WERI-Rb-1 (cell line): ENCODE measurements at places on chromosomes 3 and 15.

DNA sequence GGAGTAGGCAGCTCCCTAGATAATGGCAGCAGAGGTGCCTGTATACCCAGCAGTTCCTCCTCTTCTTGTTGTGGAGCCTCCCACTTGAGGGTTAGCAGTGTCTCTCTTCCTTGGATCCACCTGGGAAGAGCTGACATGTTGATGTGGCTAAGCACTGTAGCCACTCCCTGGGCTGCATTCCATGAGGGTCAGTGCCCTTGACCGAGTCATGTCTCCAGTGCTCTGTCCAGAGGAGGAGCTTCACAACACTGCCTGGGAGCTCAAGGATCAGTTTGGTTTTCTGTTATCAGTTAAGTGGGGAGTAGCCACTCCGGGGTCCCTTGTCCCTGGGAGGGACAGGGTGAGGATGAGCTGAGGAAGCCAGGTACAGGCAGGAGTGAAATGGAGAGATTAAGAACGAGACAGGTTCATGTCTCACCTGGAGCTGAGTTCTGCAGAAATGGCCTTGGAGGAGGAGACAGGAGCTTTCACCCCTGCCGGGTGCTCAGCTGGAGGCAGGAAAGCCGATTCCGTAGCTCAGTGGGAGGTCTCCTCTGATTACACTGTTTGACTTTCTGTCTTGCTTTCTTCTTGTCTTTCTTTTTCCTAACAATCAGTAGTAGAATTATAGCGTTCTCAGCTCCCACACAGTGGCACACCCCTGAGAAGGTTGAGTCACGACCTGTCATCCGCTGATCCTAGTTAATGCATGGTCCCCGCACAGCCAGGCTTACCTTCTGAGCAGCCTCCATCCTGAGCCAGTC is 57.9 kb upstream of the SEC22A start:
- peak; percentile 65 for DNase-seq

DNA sequence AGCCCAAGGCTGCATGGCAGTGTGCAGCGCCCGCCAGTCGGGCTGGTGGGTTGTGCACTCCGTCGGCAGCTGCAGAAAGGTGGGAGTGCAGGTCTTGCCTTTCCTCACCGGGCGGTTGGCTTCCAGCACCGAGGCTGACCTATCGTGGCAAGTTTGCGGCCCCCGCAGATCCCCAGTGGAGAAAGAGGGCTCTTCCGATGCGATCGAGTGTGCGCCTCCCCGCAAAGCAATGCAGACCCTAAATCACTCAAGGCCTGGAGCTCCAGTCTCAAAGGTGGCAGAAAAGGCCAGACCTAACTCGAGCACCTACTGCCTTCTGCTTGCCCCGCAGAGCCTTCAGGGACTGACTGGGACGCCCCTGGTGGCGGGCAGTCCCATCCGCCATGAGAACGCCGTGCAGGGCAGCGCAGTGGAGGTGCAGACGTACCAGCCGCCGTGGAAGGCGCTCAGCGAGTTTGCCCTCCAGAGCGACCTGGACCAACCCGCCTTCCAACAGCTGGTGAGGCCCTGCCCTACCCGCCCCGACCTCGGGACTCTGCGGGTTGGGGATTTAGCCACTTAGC is 4.3 kb downstream of the ISL2 start:
- DNase-seq = no peak

GRCh38 chr3:127787571-127788365 is 34.5 kb downstream of the MGLL start:
- no peak for DNase-seq

DNA sequence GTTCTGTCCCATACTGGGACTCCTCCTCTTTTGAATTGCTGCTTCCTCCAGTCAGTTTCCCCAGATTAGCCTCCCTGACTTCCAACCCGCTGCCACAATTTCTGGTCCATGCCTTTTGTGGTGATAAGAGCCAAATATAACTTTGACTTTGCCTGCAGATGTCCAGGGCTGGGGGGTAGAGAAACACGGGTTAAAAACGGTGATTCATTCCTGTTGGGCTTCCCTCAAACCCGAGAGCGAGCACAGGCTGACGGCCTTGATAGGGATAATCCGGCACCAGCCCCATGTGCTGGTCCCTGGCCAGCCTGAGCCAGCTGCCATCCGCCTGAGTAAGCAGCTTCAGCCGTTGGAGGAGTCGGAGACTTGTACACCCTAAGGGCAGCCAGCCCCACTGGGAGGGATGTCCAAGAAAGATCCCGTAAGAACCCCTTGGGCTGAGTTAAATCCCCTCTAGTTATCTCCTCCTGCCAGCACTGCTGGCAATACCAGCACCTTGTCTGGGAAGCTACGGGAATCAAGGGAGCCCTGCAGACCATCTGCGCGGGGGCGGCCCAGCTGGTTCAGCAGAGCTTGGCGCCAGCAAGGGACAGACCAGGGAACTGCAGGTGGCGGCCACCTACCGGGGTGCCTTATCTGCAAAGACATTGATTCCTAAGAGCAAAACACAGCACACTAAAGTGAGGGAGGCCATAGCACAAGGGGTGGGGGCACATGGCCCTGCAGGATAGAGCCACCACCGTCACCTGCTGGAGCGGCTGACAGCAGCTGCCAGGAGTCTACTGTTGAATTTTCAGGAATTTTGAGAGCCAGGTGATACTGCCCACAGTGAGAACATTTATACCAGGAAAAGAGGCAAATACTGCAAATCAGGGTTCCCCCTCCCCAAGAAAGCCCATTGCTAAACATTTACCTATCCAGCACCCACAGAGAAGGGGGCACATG is 18.1 kb downstream of the CSPG4 start:
- DNase-seq = peak; percentile 96

- no peak for DNase-seq
Measured at GRCh38 chr3:182294256-182294655, 499.0 kb upstream of the ATP11B start.

DNA sequence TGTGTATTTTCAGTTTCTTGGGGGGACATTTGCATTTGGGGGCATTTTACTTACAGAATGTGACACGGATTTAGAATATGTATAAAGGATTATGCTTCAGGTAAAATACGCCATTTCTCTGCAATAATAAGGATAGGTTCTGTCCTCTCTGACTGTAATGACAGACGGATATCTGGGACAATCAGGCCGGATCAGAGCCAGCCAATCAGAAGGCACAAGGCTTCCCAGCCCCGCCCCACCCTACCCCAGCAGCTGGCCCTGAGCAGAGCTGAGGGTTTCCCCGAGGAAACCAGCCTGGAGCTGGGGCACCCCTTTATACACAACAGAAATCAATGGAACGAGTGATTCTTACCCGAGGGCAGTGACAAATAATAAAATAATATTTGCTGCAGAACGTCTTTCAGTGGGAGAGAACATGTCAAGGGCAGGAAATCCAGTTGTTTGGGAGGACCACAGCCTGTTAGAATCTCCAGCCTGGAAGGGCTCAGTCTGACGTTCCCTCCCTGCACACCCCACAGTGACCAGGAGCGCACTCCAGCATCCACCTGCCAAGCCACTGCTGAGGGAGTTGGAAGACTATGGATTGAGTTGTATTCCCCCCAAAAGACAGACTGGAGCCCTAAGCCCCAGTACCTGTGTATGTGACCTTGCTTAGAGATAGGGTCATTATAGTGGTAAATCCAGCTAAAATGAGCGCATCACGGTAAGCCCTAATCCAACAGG is 30.3 kb upstream of the SEC13 start:
- peak; percentile 61 for DNase-seq

DNA sequence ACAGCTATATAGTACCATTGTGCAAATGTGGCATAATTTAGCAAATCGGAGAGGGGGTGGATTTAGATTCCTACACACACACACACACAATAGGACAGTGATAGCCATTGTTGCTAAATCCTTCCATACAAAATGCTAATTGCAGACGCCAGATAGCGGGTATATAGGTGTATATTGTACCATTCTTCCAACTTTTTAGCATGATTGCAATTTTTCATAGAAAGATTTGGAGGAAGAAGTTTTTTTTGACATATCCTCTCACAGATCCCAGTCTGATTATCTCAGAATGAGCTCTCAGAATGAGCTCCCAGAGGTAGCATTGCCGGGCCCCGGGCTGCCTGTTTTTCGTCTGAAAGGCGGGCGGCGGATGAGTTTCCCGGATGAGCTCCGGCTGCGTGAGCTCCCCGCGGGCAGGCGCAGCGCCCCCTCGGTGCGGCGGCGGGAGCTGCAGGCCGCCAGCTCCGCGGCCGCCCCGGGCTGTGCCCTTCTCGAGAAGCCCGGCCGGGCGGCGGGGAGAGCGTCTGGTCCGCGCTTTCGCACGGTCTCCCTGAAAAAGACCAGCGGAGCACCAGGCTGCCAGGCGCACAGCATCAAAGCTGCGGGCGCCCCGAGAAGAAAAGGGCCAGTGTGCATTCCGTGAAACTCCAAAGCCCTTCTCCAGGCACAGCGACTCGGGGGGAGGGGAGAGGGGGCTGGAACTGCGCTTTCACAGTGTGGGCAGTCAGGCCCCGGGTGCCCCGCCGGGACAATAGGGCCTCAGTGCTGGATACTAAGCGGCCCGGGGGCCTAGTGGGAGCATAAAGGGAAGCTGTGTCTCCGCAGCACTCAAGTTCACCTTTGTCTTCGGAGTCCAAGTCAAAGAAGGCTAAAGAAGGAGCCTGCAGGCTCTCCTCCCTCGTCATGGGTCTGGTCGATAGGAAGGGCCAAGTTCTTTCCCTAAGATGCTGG is 12.0 kb upstream of the SHC4 start:
- DNase-seq = peak; percentile 89

DNA sequence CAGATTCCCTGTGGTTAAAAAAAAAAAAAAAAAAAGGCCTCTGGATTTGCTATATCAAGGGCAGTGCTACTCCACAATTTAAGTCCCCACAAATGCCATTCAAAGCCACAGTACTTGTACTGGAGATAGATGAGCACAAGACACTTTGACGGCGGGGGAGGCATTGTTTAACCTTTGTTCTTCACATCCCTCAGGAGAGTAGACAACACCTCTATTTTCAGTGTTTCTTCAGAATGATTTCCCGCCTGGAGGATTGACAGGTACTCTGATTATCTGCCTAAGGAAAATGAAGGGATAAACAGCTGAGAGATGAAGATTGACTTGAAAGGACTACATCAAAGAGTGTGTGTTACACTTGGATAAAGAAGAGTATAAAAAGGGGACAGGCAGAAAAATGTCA is 58.7 kb downstream of the OTOL1 start:
- DNase-seq = no peak

GRCh38 chr3:113423699-113424098 is 17.6 kb downstream of the CFAP44 start:
- no peak for DNase-seq

DNA sequence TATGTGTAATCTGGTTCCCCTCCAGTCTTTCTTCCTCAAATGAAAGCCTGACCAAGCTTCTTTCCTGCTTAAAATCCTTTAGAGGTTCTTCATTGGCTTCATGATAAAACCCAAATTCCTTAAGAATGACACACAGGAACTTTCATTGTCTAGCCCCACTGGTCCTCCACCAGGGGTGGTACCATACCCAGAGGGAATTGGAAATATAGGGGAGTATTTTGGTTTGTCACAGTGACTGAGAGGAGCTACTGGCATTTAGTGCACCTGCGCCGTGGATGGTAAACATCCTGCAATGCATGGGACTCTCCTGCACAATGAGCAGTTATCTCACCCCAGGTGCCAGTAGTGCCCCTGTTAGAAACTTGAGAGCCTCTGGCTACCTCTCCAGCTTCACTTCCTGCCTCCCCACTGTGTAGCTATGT is 10.8 kb downstream of the ZWILCH start:
- no peak for DNase-seq

DNA sequence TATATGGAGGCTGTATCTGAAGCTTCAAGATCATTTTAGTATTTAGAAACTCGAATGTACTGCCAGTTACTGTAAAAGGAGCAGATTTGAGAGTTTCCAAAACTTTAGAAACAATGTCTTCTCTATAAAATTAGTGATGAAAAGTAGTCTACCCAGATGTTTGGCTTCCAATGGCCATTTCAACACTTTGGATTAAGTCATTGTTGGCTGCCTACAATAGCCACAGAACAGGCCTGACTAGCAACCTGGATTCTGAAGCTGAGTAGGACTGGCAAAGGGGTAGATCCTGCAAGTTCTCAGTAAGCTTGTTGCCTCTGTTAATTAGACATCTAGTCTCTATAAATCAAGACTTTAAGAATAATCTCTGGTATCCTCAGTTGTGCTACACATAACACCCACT is 239.0 kb upstream of the KCNMB2 start:
- no peak for DNase-seq
